NCI-H2227 treated with DMSO at 0.1 percent for 48 hours (cell line): ENCODE measurements at places on chromosomes 12 and 14.

GRCh38 chr12:111175396-111176094 lies 193.3 kb downstream of the PHETA1 start:
- no peak for DNase-seq

GRCh38 chr12:45368841-45369489 lies 153.1 kb downstream of the ANO6 start:
- no peak for DNase-seq

- no peak for DNase-seq
Measured at GRCh38 chr12:45290216-45290605, 74.3 kb downstream of the ANO6 start.

- DNase-seq = no peak
Measured at GRCh38 chr14:60878536-60878935, 102.3 kb downstream of the TRMT5 start.

DNA sequence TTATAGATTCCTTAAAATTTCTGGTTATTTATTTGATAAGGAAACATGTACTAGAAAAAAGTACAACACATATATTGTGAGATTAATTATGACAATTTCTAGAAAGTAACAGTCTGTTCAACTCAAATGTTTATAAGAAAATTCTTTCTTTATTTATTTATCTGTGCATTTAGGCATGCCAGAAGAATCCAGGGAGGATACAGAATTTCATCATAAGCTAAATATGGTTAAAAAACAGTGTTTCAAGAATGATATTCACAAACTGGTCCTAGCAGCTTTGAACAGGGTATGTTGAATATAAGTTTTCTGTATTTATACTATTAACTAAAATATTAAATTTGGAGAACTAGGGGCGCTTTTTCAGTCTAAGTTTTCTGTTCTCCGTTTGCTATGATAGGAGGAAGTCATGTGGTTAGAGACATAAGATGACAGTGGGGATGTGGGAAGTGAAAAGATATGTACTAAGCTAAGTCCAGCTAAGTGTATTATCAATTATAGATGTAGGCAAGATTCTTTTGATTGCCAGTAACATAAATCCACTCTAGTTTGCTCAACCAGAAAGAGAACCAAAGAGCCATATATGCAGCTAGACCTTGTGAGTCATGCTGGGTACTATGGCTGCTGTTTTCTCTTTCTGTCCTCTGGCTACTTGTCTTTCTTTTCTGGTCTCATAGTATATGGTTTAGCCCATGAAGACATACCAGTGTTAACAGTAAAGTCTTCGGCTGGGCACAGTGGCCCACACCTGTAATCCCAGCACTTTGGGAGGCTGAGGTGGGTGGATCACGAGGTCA lies 39.0 kb downstream of the LRRK2 start:
- no peak for DNase-seq

GRCh38 chr12:18753481-18754123 lies 15.7 kb downstream of the CAPZA3 start:
- DNase-seq = no peak

DNA sequence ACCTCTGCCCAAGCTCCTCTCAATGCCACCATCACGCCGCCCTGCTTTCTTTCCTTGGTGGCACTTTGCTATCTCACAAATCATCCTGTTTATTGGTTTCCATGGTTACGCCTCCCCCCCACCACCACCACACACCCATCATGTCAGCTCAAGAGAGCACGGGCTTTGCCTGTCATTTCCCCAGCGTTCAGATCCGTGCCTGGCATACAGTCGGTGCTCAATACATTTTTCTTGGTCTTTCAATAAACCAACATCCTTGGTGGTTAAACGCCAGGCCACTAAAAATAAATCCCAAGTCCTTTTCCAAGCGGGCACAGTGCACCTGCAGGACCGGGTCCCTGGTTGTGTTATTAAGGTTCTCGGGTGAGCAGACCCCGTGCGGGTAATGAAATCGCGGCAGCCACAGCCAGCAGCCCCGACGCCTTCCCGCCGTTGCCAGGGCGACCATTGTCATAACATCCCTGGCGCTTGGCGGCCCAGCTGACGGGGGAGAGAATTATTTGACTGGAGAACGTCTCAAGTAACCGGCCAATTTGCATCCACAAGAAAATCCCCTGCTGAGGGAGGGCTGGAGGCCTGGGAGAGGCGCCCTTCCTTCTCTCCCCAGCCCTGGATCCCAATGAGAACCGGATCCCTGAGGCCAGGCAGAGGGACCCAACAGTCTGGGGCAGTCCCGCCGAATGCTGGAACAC lies 92.9 kb downstream of the KSR2 start:
- DNase-seq = peak; percentile 91

GRCh38 chr12:53267306-53267998 lies 647 bp upstream of the ESPL1 start:
- DNase-seq = no peak

- no peak for DNase-seq
Measured at GRCh38 chr14:88264116-88264515, 59.0 kb downstream of the KCNK10 start.

DNA sequence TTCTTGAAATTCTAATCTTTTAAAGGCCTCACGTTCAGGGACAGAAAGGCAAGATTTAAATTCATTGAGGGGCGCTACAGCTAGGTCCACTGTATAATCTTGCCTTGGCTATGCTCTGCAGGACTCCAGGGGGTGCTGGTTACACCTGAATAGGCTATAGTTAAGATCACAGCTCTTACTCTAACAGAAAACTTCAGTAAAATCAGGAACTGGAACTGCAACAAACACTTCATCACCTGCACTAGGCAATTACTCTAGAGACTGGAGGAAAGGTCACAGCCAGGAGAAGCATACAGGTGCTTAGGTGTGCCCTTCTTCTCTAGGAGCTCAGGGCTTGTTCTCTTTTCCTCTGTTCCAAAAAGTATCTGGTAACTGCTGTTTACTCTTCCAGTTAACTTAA lies 20.9 kb downstream of the SLCO1C1 start:
- DNase-seq = no peak

DNA sequence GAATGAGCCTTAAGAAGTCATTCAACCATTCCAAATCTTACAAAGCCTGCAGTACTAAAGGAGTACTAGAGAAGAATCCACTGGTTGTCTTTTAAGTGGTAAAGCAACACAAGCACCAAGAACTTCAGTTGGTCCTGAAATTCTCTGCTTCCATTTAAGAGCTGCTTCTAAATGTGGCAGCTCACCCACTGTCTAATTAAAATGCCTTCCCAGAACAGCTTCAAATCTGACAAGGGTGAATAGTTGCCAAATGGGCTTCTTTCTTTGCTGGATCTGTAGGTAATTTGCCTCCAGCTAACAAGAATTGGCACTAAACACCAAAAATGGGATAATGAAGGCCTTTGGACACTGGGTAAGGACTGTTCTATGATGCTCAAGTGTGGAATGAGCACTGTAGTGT lies 72.2 kb upstream of the NAP1L1 start:
- no peak for DNase-seq

- DNase-seq = no peak
Measured at GRCh38 chr12:124952295-124952694, 36.6 kb downstream of the DHX37 start.

GRCh38 chr14:71815110-71815509 lies 117.1 kb upstream of the RGS6 start:
- DNase-seq = no peak

GRCh38 chr12:56330936-56331490 lies 2.8 kb downstream of the PAN2 start:
- no peak for DNase-seq

GRCh38 chr14:97120611-97121031 lies 323.4 kb downstream of the VRK1 start:
- no peak for DNase-seq

GRCh38 chr14:81363746-81364378 lies 36.3 kb downstream of the STON2 start:
- DNase-seq = no peak

DNA sequence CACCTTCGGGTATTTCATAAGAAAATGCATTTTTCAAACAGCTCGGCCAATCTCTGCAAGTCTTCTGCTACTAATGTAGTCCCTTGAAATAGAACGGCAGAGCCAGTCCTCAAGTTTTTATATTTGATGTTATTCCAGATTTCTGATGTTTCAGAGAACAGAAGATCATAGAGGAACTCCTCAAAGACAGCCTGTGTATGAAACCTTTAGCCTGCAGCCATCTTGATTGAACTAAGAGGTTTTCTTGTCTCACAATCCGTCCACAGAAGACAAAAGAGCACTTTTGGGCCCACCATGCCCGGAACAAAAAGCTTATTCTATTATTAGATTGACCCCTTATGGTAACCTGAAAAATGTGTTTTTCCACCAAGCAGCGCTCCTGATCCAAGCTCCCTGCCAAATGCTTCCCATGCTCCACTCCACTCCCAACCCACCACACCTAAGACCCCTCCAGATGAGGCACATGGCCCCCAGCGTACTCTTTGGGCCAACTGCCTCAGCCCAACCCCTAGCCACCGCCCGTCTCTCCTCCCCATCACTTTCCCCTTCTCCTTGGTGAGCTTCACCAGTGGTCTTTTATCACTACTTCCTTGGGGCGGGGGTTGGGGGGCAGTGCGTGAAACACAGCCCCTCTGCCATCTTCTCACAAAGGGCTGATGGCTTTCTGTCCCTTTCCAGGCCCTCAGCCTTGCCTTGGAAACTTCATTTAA lies 175.8 kb downstream of the CALM1 start:
- DNase-seq = no peak

- DNase-seq = no peak
Measured at GRCh38 chr14:90444077-90444696, 47.4 kb downstream of the CALM1 start.

DNA sequence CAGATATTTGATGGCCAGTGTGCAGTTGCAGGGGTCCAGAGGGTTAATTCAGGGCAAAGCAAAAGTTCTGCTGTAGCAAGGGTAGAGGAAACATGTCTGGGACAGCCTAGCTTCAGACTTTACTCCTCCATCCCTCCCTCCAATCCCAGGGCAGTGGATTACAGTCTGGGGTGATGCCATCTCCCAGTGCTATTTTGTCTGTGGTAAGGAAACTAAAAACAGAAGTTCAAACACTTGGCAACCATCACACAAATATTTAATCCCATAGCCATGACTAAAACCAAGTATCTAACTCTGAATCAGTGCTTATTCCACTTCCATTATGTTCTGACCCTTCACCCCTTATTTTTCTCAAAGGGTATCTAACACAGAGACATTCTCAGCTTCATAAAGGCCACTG lies 61.8 kb downstream of the PIK3C2G start:
- no peak for DNase-seq

DNA sequence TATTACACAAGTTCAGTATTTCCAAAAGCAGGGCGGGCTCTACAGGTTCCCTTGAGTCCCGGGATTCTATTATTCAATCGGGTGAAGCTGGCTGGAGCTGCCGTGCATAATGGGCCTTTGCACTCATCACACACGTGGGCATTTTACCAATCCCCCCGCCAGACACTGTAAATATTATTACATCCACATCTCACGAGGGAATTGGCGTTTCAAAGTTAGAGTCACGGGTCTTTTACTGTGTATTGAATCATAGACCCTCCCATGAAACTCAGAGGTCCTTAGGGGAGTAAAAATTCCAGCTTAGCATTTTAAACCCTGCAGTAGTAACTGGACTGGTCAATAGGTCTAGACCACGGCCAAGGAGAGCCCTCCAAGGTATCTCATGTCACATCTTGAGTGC lies 70.3 kb downstream of the MAP1LC3B2 start:
- no peak for DNase-seq

DNA sequence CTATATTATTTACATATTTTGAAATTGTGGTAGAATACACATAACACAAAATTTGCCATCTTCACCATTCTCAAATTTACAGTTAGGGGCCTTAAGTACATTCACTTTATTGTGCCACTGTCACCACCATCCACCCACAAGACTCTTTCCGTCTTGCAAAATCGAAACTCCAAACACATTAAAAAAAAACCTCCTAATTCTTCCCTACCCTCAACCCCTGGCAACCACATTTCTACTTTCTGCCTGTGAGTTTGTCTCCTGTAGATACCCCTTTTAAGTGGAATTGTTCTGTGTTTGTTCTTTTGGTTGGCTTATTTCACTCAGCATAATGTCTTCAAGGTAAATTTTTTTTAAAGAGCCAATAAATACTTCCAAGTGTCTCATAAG lies 31.6 kb upstream of the AMIGO2 start:
- DNase-seq = no peak

GRCh38 chr14:23402296-23403138 lies 5.6 kb downstream of the MYH6 start:
- no peak for DNase-seq

- DNase-seq = no peak
Measured at GRCh38 chr14:62313212-62313611, 551.0 kb downstream of the SNAPC1 start.

DNA sequence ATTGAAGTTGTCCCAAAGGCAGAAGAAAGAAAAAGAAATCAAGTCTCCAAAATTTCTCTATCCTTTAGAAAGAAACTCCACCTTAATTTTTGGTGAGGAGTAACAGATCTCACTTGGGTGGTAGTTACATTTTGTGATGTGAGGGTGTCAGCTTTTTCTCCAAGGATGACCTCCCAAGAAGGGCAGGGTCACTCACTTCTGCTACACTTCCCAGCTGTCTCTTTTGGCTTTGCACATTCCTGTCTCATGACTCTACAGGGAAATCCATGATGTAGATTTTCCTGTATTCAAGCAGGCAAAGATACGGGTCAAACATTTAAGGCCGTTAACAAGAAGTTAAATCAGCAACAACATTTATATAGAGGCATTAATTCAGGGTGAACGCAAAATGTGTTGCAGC lies 1016.4 kb downstream of the NRXN3 start:
- no peak for DNase-seq

DNA sequence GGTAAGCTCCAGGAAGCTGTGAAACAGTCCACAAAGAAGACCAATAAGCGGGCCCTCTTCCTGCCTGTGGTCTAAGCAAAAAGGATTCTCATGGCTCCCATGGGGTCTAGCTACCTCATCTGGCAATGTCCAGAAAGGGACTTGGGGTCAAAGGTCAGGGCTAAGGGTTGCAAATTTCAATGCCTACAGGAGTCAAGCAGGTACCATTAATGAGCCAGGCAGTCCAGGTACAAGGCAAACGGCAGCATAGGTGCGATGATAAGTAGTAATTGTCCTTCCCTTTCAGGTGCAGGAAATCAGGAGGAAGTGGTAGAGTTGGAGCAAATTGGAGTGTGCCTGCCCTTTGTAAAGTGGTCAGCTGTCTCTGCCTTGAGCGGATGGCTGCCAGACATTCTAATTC lies 6.4 kb upstream of the LACRT start:
- no peak for DNase-seq

GRCh38 chr12:65074932-65075331 lies 46.2 kb downstream of the WIF1 start:
- no peak for DNase-seq

DNA sequence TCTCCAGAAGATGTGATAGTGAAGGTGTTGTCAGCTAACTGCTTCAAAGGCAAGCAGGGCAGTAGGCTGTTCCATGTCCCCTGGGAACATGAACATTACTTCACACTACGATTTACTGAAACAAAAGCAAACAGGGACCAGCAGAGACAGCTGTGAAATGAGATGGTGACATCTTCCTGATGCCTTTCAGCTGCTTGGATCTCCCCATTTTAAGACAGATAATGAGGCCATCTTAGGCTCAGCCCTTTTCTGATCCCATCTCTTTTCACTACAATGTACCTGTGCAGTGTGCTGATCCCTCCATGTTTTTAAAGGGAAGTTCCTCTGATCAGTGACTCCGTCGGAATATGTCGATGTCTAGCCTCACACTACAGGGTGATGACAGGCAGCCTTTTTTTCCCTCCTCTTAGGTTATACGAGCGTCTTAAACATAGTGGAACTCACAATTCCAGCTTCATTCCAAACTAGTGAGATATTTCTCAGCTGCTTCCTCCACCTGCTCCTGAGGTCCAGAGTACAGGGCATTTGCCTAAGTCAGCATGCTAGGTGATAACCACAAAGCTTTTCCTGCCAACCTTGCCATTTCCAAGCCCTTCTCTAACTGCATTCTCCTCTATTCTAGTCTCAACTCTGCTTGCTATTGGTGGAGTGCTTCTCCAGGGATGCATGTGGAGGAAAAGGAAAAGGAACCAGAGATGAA lies 87.6 kb upstream of the EGLN3 start:
- DNase-seq = no peak
